ENCODE measurements at places on chromosomes 4 and X.
A peak's percentile ranks its signal among the peaks of the same experiment; 100 is the strongest.

GRCh38 chr4:128862608-128863311 lies 53.3 kb downstream of the JADE1 start:
- DNase-seq, result peak; percentile 20

DNA sequence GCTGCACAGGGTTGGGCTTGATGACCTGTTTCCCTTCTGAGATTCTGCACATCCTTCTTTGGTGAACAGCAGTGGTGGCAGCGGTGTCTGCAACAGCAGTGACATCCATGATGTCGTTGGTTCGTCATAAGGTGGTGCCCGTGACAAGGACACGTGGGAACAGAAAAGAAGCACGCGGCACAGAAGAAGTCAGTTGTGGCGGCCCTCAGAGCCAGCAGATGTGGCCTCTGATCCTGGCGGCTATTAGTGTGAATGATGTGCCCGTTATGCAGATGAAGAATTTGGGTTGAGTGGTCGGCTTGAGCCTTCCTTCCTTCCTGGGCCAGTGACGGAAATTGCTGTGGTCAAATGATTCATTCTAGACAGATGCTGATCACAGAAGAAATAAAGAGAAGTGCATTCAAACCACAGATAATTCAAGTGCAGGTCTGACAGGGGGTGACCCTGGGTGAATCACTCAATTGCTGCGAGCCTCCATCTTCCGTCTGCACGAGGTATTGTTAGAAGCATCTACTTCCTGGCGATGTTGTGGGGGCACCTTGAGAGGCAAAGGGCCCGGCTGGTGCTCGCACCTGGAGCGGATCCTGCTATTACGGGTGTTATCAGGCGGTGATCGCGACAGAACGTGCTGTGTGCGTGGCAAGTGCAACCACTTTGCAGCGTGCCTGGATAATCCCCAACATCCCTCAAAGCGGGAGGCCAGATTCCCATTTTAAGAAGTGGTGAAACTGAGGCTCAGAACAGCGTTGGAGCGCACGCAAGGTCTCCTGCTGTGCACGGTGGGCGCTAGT lies 215.2 kb upstream of the PSAPL1 start:
- DNase-seq, result peak; percentile 74

DNA sequence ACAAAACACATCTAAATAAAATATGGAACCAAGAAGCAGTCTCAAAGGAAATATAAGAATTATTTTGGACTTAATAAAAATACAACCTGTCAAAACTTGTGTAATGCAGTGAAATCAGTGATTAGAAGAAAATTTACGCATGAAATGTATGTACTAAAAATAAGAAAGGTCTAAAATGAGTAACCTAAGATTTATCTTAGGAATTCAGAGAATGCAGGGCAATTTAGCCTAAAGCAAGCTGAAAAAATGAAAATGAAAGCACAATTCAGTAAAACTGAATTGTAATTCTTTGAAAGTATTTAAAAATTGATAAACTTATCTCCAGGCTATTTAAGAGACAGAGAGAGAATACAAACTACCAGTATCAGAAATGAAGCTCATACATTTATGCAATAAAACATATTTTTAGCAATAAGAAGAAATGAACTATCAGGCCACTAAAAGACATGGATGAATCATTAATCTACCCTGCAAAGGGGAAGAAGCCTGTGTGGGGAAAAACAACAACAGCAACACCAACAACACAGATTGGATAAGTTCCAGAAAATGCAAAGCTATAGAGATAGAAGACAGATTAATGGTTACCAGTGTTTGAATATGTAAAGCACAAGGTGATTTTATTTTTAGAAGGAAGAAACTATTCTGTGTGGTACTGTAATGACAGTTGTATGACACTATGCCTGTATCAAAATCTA lies 442.0 kb upstream of the ADGRL3 start:
- DNase-seq, result no peak

DNA sequence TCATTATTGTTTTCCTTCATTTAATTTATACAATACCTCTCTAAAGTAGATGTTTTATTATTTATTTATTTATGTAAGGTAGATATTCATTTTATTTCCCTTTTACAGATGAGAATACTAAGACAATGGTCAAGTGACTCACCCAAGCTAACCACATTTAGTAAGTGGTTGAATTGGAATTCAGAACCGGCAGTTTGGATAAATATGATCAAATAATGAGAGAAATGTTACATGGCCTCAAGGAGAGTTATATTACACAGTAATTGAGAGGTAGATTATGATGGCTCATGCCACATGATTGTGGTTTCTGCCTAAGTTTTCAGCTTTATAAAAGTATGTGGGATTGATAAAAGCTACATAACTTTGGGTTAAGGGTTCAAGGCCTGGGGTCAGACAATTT lies 239.4 kb upstream of the BOD1L1 start:
- no peak for DNase-seq
